ENCODE measurements at places on chromosomes 3 and 15.
A peak's percentile ranks its signal among the peaks of the same experiment; 100 is the strongest.

DNA sequence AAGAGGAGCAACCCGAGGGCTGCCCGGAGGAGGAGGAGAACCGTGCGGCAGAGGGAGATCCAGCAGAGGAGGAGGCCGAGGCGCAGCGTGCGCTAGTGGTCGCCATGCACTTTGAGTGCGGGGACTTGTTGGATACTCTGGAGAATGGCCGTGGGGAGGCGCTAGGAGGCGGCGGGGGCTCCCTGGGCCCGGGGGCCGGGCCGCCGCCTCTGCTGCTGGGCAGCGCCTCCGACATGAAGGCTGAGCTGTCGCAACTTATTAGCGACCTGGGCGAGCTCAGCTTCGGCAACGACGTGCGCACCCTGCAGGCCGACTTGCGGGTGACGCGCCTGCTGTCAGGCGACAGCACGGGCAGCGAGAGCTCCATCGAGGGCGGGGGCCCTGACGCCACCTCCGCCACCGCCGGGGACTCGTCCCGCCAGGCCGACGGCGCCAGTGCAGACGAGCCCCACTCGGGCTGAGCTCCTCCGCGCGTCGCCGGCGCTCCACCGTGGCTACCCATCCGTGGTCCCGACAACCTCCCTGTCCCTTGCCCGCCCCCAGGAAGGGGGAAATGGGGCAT lies 2.0 kb downstream of the FAM43A start:
- DNase-seq: peak; percentile 44

DNA sequence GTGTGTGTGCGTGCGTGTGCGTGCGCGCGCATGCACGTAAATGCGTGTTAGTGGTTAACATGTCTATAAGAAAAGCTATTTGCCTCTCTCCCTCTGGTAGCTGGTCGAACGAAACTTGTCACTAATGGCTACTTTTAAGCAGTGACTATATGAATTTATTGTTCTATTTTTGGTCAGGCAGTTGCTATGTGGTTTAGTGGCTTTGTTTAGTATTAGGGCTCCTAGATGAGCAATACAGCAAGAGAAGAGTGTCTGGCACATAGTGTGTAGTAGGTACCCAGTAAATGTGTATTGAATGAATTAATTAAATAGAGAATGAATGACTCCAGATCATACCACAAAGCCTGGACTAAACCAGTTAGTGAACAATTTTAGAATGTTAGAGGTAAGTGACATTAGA lies 171.6 kb downstream of the PPM1L start:
- no peak for DNase-seq

DNA sequence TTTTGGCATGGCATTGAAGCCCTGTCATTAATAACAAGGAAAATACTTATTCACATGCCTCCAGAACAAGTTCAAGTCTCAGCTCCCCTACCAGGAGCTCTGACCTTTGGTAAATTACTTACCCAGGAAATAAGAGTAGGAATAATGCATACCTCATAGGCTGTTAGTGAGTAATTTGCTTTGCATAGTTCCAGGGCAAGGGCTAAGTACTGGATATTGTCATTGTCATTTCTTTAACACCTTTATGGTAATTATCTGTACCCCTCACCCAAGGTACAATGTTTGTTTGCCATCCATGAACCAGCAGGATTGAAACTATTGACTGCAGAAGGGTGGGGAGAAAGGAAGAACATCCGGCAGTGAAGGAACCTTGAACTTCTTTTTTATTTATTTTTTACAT lies 148.5 kb downstream of the SOX2 start:
- DNase-seq: no peak

- no peak for DNase-seq
Measured at GRCh38 chr15:99433026-99433756, 132.6 kb upstream of the MEF2A start.

DNA sequence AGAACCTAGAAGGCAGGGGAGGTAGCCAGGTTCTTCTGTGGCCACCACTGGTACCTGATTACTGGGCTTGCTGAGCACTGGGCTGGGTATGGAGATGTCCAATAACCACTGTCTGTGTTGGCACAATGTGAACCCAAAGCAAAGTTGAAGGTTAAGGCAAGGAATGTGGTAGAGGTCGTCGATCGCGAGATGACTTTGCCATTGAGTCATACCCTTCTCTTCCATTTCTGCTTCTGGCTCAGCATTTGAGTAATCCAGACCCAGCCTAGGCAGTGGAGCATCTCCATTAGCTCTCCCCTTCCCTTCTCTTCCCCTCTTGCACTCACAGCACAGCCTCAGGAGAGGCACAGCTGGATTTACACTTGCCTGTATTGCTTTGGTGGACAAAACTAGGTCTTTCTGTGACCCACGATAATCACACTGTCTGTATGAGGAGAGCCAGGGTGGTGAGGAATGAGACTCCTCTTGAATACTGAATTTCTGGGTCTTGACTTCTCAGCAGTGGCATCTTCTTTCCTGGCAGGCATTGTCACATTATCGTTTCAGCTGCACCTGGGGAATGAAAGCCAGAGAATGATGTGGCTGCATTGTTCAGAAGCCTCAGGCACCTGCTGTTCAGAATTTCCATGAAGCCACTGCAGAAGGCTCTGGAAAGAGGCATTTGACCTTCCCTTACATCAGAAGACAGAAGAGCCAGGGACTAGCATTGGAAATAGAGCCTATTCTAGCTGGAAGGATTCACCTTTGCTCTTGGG lies 272.6 kb downstream of the PDCD6IP start:
- DNase-seq: no peak

GRCh38 chr15:85503151-85503799 lies 122.9 kb downstream of the AKAP13 start:
- DNase-seq: no peak

GRCh38 chr3:101796077-101796680 lies 17.2 kb downstream of the NXPE3 start:
- DNase-seq: no peak

DNA sequence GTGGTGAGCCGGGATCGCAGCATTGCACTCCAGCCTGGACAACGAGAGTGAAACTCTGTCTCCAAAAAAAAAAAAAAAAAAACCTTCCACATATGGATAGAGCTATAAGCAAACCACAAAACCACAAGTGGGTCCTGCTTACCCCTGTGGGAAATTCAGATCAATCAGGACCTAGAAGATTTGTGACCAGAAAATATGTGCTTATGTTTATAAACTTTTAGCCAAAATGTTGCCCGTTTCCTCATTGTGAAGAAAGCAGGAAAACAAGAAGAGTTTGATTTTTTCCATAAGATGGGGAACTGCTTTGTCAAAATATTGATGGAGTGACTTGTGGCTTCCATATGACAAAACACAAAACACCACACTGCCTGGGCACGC lies 3.4 kb upstream of the SLC25A38 start:
- no peak for DNase-seq

GRCh38 chr3:81237181-81237580 lies 524.3 kb downstream of the GBE1 start:
- no peak for DNase-seq

- DNase-seq: no peak
Measured at GRCh38 chr15:39491886-39492490, 88.9 kb upstream of the THBS1 start.

GRCh38 chr3:182810574-182811268 lies 17.4 kb downstream of the ATP11B start:
- no peak for DNase-seq

GRCh38 chr3:149971403-149972075 lies 844 bp upstream of the PFN2 start:
- peak; percentile 83 for DNase-seq

Measured in NCI-H748 treated with DMSO at 0.1 percent for 48 hours (cell line).